GM18507 (cell line): ENCODE measurements at places on chromosomes 2 and 18.

DNA sequence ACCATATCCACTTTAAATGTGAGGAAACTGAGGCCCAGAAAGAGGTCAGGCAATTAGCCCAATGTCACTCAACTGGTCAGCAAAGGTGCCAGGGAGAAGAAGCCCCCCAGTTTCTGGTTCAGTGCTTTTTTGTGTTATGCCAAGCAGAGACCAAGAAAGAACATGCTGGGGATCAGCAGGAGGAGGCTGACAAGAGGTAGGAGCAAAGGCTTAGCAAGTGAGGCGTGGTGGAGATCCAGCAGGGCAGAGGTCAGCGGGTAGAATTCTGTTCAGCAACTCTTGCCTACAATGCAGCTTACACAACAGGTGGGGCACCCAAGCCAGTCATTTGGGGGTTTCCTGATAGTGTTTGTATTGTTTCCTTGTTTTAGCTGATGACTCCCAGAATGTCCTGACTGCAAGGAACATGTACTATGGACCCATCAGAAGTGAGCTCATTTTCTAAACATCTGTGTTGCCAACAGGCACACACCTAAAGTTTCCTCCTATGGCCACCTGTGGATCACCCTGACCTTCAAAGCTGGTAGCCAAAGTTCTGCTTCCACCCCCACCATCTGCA is 28.2 kb downstream of the LPIN2 start:
- no peak for DNase-seq

DNA sequence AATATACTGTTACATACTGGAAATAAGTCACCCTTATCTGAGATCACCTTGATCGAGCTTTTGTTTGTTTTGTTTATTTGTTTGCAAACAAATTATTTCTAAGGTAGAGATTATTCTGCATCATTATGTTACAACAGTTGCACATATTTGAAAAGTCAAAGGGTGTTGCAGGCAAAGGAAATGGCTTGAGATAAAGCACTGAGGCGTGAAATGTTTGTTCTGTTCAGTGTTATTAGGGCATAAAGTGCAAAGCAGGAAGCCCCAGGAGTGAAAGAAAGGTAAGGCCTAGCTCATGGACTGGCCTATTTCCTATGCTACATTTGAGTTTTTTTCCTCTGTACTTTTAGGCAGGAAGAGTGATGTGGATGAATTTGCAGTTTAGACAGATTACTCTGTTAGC is 1815.6 kb upstream of the LRRTM1 start:
- DNase-seq: no peak

- no peak for DNase-seq
Observed at GRCh38 chr2:161159456-161160225, 587 bp upstream of the TANK start.

- no peak for DNase-seq
Observed at GRCh38 chr2:108925286-108925685, 63.7 kb downstream of the EDAR start.
